Effector memory CD8-positive, alpha-beta T cell (primary cell): ENCODE measurements at places on chromosomes 3 and 15.

DNA sequence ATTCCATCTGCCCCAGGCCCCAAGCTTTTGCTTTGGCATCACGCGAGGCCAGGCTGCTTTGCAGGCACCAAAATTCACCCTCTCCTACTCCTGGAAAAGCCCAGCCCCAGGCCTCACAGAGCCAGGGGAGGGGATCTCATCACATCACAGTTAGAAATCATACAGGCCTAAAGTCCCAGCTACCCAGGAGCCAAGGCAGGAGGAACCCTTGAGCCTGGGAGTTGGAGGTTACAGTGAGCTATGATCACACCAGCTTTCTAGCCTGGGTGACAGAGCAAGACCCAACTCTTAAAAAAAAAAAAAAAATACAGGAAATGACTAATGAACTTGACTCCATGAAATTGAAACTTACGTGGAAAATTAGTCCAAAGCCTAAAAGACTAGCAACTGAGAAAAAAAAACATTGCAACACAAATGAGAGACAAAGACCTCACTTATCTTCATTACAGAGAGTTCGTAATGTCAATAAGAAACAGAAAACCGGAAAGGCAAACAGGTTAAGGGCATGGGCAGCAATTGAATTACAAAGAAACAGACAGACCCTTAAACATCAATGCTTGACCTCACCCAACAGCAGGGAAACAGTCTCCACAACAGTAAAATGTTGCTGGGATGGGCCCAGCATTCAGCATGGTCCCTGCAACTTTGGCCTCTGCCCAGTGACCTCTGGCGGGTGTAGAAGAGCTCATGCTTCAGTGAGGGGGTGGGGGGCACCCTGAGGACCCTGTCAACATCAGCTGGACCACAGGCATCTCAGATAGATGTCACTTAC lies 151.5 kb downstream of the LRRK1 start:
- DNase-seq: no peak

GRCh38 chr3:170848292-170848917 lies 21.6 kb downstream of the RPL22L1 start:
- DNase-seq: no peak

- no peak for DNase-seq
Observed at GRCh38 chr3:65202395-65202794, 514.6 kb upstream of the ADAMTS9 start.

GRCh38 chr15:88331291-88331690 lies 74.8 kb upstream of the NTRK3 start:
- no peak for DNase-seq

DNA sequence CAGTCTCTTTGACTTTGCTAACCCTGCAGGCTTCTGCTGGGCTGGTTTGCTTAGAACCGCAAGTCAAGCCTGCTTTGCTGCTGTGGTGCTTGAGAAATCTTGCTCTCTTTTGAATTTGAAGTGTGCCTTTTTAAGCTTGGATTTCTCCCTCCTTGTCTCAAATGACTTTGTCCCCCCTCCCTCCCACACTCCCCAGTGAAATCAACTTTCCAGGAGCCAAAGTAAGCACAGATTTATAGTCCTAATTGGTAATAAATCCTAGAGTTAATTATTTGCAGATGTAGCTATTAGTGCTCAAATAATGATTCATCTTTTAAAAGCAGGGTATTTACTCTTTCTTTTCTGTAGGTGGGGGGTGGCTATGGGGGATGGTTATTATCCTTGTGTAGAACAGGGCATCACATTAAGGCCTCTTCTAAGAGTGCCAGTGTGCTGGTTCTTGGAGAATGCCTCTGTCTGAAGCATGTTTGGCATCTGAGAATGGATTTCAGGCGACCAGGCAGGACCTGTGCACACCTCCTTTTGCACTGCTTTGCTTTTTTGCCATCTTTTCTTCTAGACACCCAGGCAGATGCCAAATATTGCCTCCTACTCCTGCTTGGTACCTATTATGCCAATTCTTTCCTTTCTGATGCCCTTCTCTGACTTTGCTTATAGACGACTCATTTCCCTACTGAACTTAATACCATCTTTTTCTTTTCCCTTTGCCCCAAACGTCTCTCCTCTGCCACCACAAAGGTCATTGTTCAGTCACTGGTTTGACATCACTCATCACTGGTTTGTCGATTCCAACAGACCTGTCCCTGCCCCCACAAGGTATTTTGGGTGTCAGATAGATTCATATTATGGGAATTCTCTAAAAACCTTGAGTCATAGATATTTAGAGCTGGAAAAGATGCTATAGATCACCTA lies 50.7 kb downstream of the CLDN11 start:
- DNase-seq: no peak

DNA sequence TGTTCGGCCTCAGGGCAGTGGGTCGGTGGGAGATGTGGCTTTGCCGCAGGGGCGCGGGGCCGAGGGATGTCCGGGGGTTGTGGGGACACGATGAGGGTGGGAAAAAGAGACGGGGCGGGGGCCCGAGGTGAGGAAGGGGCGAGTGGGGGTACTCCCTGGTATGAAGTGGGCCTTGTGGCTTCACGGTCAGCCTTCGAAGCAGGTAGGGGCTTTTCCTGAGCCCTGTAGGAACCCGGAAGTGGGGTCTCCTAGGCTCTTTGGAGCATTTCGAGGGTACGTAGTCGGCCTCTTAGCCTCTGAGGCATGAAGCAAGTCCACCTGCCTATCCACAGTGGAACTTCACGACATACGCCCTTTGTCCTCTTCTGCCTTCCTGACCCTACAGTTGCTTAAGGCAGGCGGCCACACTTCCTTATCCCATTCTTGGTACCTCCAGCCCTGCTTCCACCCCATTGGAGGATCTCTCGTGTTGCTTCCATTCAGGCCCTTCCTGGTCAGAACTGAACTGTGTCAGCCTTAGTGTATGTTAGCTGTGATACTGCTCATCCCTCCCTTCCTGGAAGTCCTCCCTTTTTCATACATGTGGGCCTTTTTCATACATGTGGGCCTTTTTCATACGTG lies 389 bp downstream of the ARPC4 start:
- peak; percentile 21 for DNase-seq

DNA sequence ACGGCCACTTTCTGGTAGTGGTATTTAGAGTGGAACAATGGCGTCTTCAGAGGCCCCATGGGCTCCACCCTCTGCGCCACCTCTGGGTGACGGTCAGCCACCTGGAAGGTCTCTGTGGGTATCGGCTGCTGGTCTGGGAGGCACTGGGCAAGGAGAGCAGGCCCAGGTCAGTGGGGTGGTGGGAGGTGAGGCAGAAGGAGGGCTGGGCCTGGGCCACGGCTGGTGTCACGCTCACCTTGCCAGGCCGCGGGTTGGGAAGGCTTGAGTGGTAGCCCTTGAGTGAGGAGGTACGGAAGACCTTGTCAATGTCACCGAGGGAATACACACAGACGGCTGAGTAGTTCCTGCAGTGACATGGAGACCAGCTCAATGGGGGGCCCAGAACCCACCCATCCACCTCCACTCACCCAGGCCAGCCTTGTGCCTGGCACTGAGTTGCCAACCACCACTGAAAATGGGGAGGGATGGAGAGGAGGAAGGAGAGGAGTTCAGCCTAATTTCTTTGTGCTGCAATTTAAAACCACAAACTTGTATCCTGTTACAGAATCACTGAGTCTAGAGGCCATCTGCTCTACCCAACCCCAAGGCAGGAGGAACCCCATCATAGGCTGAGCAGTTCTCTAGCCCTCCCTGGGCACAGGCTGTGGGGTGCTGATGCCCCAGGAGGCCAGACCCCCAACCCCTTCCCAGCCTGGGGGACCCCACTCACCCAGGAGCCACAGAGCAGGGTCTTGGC lies 19.0 kb downstream of the SEMA7A start:
- no peak for DNase-seq

GRCh38 chr15:85623315-85624049 lies 171.2 kb downstream of the KLHL25 start:
- DNase-seq: no peak

GRCh38 chr3:58177747-58178527 lies 32.8 kb downstream of the DNASE1L3 start:
- peak; percentile 90 for DNase-seq

DNA sequence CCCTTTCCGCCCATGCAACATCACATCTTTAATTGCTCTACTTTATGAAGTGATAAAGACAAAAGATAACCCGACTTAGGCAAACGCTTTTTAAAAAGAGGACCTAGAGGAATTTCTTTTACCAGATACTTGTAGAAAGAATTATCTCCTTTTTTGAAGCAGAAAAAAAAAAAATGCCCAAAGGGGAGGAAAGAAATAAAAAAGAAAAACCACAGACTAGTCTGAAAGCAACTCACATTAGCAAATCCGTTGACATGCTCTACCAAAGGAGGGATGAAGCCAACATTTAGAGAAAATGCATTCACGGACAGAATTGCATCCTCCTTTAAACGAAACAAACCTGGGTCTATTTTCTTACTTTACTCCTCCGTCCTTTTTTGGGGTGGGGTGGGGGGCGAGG lies 213.6 kb downstream of the MEIS2 start:
- DNase-seq: no peak

DNA sequence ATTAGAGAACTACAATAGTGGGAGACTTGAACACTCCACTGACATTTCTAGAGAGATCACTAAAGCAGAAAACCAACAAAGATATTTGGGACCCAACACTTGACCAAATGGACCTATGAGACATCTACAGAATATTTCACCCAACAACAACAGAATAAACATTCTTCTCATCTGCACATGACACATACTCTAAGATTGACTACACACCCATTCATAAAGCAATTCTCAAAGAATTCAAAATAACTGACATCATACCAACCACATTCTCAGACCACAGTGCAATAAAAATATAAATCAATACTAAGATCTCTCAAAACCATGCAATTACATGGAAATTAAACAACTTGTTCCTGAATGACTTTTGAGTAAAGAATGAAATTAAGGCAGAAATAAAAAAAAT lies 473.7 kb downstream of the LPP start:
- DNase-seq: no peak

DNA sequence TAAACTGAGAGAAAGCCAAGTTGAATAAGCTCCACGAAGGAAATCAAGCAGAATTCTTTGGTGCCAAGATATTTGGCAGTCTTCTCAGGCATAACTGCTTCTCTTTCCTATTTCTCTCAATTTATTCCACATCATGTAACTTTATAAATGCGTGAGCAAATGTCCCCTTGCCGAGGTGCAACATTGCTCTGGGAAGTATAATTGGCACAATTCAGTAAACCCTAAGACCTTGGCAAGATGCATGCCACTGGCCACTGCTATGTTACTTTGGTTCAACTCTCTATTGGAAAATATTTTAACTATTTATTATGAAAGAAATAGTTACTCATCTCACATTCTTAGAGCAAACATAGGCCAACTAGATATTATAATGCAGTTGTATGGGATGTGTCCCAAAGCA lies 170.2 kb downstream of the SUCNR1 start:
- DNase-seq: no peak

- DNase-seq: no peak
Observed at GRCh38 chr15:44045217-44045616, 149.9 kb downstream of the FRMD5 start.

DNA sequence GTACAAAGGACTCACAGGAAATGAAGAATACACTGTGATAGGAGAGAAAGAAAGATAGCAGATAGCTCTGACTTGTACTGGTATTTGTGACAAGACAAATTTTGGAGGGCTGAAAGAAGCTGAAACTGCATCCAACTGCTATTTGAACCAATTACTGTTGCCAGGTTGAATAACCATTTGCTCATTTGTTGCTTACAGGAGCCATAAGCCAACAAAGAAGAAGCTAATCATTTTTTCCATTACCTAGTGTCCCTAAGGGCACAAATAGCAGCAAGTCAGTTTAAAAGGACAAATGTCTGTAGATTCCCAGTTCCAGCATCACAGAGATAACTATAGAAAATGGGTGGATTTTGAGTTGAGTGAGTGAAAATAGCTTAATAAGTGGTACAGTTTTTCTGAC lies 376.9 kb upstream of the ARPP21 start:
- no peak for DNase-seq
